Activated CD8-positive, alpha-beta T cell treated with anti-CD3 and anti-CD28 coated beads for 36 hours (primary cell): ENCODE measurements at places on chromosomes 4 and X. TPM values are rescaled to one million over a fixed set of nuclear protein-coding genes. Genes with fewer than 3 reads are reported as not detected.

GRCh38 chrX:71669492-71669891, 2.1 kb downstream of the LOC101059915 start:
- no peak for DNase-seq

- no peak for DNase-seq
Measured at GRCh38 chr4:88982757-88983156, 74.2 kb downstream of the FAM13A start.

GRCh38 chrX:70042399-70043371, 7.1 kb downstream of the AWAT2 start:
- no peak for DNase-seq

DNA sequence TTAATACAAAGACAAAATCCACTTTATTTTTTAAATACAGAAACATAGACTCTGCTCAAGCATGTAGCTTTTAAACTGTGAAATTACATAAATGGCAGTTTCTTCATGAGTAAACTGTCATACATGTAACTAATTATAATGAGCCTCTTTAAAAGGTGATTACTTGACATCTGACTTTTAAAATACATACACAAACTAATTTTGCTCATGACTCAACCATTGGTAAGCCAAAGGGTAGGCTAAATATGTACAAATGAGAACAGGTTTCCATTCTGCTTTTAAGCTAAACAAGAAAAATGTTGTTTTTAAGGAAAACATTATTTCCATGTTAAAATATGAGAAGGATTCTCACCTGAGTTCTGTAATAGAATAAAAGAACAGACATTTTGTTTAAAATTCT, 27.9 kb downstream of the CAMK2D start:
- DNase-seq: no peak

The SORCS2 gene
- 0.05 TPM for total RNA-seq

DNA sequence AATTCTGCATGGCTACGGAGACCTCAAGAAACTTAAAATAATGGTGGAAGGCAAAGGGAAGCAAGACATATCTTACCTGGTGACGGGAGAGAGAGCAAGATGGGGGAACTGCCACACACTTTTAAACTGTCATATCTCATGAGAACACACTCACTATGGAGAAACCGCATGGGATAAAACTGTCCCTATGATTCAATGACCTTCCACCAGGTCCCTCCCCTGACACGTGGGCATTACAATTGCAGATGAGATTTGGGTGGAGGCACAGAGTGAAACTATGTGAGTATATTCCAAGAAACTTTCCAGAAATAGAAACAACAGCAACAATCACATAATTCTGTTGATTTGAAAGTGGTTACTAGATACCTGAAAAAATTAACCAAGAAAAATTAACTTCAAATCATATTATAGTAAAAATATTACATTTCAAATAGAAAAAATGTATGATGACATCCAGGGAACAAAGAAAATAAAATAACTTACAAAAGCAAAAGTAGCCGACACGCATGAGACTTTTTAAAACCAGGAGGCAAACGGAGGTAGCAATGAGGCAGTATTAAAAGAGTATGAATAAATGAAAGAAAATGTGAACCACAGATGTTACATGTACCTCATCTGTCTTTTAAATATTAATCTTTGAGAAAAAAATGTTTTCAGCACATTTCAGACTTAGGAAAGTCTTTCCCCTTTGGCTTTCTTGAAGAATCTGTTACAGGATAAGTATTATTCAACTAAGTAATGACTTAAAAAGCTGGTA, 879.5 kb downstream of the TECRL start:
- no peak for DNase-seq

DNA sequence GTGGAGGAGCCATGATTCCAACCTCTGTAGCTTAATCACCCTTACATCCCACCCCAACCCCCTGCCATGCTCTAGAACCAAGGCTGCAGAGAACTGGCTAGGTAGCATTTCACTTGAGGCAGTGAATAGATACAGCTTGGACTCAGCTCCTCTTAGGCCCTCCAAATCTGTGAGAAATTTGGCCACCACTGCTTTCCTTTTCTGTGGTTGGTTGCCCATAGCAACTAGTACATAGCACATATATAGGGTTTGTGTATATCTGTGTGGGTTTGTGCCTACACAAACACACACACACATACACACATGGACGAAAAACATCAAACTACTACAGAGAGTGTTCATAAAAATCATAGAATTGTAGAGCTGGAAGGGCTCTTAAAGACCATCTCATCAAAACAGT, 52.0 kb upstream of the CCDC160 start:
- DNase-seq: peak; percentile 4

DNA sequence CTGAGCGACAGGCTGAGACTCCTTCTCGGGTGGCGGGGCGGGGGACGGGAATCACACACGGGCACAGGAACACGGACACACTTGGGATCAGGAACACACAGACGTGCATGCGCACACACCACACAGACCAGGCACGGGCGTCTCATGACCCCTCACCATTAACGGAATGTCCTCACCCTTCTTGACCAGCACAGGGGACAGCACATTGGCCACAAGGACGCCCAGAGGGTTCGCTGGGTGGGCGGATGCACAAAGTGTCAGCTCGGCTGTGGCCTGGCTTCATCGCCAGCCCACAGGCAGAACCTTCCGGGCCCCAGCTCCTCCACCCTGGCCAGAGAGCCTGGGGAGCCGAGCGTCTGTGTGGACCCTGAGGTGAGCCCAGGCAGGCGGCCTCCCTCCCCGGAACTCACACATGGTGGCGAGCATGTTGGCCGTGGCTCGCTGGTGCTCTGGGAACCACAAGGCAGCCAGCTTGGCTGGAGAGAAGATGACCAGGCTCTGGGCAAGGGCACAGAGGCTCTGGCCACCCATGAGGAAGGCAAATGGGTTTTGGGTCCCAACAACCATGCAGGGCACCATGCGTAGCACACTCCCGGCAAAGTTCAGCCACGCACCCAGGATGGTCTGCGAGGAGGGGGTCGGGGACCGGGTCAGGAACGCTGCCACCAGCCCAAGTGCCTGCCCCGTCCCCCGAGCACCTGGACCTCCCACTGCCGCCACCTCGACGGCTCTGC, 3.1 kb downstream of the SLC49A3 start:
- no peak for DNase-seq

DNA sequence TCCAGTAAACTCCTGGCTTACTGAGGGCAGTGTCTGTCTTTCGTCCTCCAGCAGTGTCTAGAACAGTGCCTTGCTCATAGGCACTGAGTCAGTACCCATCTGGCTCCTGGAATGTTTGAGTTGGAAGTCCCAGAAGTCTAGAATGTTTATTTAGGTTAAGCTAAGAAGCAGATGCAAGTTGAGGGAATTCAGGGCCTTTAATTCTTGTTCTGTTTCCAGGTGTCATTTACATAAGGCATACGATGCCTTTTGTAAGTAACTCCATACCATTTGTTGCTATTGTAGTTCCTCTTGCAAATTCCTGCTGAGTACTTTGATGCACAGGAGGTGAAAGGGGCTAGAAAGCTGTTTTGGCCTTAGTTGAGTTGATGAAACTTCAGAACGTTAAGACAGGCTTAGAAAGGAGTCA, 22.2 kb downstream of the ARHGAP10 start:
- no peak for DNase-seq

The HPSE gene
- 5.5 TPM for total RNA-seq

DNA sequence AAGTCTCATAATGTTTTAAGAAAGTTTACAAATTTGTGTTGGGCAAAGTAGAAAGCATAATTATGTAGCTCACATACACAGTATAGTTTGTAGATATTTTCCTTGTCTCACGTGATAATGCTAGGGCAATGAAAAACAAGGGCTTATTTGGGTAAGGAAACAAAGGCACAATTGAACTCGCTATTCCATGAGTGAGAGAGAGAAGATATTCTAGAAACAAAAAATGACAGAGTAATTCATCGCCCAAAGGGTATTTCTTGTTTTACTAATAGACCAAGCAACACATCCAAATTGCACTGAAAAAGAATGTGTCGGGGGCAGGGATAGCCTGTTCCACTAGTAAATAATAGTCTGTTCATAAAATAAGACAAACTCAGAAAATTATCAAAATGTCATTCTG, 3.6 kb upstream of the ASB11 start:
- DNase-seq: no peak

GRCh38 chrX:129323115-129323514, 200.2 kb downstream of the SMARCA1 start:
- no peak for DNase-seq

DNA sequence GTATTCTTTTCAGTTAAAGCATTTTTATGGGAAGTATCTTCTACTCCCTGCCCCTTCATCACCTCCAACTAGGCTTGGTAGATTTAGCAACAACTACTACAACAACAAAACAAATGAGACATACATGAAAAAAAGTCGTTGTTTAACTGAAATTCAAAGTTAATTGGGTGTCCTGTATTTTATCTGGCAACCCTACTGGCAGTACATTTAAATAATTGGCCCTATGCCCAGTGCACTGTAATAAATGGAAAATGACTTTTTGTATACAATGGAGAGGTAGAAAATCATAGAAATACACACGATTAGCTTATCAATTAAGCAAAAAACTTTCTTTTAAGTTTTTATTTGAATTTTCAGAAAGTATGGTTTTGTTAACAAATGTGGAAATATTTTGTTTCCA, 21.4 kb upstream of the CLGN start:
- DNase-seq: no peak

DNA sequence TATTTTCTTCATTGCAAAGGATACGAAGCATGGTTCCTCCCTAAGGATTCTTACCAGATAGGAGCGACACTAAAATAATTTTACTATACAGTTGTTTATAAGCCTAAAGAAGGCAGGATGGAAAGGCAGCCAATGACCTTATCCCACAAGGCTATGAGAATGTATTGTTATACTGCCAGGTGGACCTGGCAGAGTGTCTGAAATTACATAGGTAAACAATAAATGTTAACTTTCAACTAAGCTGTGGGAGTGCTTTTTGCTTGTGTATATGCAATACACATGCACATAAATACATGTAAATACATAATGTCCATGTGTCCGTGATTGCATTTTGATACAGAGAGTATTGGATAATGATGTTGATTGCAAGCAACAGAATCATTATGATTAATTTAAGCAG, 850.6 kb downstream of the CENPC start:
- DNase-seq: no peak

DNA sequence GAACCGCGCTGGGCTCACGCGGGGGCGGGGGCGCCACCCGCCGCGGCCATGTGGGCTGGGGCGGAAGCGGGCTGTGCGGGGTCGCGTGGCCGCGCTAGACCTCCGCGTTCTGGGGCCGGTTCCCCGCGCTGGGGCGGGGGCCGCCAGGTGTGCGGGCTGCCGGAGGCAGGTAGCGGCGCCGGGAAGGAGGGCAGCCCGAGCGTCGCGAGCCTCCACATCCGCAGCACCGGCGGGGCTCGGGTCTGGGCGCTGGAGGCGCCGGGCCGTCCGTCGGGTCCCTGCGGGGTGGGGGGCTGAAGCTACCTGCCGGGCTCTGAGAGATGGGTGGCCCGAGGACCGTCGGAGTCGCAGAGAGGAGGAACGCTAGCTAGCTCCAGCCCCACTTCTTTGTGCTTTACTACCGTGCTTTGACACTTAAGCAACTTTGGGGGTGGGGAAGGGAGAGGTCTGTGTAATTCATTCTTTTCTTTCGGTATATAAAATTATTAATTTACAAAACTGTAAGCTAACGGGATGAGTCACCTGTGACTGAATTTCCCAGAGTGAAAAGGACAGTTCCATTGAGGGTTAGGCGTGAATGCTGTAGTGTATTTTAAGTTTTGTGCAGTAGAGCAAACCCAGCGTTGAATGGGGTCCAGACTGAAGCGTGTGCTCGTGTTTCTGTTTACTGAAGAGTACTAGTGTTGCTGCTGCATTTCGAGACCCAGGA, 689 bp downstream of the METAP1 start:
- peak; percentile 45 for DNase-seq

- no peak for DNase-seq
Measured at GRCh38 chr4:90061881-90062280, 65.3 kb upstream of the CCSER1 start.

The CXorf49 gene
- total RNA-seq: not detected

DNA sequence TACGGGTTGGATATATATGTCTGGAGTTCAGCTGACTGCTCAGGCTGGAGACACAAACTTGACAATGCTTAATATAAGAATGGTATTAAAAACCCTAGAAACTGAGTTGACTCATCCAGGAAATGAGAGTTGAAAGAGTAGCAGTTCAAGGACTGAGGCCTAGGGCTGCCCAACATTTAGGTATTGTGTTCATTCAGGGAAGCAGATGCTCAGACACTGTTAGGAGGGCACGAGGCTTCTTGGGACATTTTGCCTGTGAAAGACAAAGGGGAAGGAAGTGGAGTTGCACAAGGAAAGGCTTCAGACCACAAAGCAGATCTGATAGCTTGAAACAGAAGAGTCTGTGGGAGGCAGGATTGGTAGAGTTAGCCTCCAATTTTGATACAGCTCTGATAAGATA, 52.0 kb upstream of the HS3ST1 start:
- DNase-seq: peak; percentile 51

The ZAR1 gene
- total RNA-seq: not detected

The CFAP299 gene
- not detected for total RNA-seq

The PNCK gene
- 1.1 TPM for total RNA-seq

GRCh38 chrX:33741807-33742206, 390.3 kb downstream of the FAM47A start:
- DNase-seq: no peak

DNA sequence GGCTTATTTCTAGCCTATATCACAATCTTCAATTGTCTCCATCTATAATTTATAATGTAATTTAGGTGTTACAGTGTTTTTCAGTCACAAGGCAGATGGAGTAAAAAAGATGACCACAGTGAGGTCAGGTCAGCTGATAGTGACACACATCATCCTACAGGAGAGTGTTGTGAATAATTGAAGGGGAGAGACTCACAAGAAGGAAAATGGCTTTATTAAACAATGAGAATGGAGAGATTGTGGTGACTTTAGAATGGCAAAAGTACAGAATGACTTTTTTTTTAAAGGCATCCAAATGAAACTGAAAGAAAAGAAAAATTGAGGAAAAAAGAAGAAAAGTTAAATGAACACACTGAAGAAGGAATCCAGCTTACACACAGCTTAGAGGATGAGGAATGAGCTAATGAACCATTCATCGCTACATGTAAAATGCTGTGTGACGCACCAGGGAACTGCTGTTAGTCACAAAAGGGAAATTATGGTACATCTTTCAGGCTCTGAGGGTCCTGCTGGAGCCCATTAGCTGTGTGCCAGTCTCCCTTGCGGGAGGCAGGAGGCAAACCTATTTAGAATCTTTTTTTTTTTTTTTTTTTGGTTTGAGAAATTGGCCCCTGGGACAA, 56.6 kb downstream of the SPRY1 start:
- no peak for DNase-seq

- peak; percentile 17 for DNase-seq
Measured at GRCh38 chrX:154484255-154485149, 1.9 kb downstream of the UBL4A start.

The USP26 gene
- total RNA-seq: not detected

The BEX2 gene
- total RNA-seq: 14.6 TPM
